ENCODE measurements at places on chromosomes 13 and 19. TPM values are rescaled to one million over a fixed set of nuclear protein-coding genes. Genes with fewer than 3 reads are reported as not detected.

Gene ZNF549
- not detected for total RNA-seq

DNA sequence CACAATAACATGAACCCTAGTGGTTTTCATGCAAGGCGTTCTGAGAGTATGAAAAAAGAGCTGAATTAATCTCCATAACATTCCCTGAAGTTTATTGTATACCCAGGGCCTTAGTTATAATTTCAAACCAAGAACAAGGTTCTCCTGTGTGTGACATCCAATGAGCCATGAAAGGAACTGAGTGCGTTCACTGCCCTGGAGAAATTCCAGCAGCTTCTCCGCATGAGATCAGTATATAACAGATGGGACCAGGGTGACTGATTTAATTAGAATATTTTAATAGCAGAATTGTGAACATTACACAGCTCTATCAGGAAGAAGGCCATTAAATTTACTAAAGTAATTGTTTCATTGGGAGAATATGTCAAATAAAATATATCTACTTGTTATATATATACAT is 1190.5 kb upstream of the SLC10A2 start:
- no peak for DNase-seq
- no peak overlapping the region for H3K4me3 ChIP-seq
- H3K27me3 ChIP-seq, result no peaks in the 10 kb centered on the region
- no peaks in the 10 kb centered on the region for H3K36me3 ChIP-seq
- H3K27ac ChIP-seq, result no peak overlapping the region
- no peaks in the 10 kb centered on the region for H3K4me1 ChIP-seq

DNA sequence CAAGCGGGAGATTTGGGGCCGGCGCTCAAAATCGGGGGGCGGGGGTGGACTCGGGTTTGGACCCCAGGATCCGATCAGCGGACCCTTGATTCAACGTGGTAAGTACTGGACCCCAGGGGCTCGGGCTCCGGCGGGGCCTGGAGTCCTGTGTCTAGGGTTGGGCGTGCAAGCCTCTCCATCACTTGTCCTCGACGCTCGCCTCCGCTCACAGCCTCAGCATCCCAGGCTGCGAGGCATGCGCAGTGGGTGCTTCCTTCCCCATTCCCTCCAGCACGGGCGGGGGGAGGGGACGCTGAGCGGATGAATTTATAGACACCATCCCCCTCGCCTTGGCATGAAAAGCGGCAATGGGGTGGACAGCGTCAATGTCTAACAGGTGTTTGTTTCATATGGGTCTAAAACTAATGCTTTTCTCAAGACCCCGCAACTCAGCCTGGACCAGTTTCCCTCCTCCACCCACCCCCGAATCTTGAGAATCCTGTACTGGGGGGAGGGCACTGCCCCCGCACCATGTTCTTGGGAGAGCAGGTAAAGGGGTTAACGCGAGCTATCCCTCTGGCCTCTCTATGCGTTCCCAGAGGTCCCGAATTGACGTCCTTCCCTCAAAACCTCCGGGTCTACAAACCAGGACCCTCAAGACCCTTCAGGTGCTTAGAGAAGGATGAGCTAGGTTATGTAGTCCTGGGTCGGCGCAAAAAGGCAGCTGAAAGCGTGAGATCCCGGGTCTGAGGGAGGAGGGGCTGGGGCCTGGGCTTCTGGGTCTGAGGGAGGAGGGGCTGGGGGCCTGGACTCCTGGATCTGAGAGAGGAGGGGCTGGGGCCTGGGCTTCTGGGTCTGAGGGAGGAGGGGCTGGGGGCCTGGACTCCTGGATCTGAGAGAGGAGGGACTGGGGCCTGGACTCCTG is 579 bp downstream of the CPT1C start:
- no peak overlapping the region for H3K4me3 ChIP-seq
- no peaks in the 10 kb centered on the region for H3K27me3 ChIP-seq
- no peak for DNase-seq
- no peak overlapping the region for H3K27ac ChIP-seq

DNA sequence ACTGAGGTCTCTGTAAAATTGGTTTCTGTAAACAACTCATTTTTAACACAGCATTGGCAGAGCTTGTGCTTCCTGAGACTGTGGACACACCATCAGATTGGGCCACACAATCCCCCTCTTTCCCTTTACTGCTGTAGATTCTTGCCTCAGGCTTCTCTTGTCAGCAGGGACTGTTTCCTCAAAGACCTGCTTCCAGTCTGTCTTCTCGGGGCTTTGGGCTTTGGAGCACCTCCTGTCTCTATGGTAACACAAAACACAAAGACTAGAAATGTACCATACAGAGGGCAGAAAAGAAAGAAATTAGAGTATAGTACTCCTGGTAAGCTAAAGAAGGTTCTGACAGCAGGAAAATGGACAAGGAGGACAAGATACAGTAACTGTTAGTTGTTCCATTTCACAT is 484.5 kb downstream of the DIAPH3 start:
- no peak overlapping the region for H3K27ac ChIP-seq
- no peaks in the 10 kb centered on the region for H3K27me3 ChIP-seq
- no peak for DNase-seq
- no peaks in the 10 kb centered on the region for H3K36me3 ChIP-seq

GRCh38 chr13:50586414-50587083 is 256.9 kb downstream of the DLEU7 start:
- no peaks in the 10 kb centered on the region for H3K36me3 ChIP-seq
- H3K27ac ChIP-seq, result no peak overlapping the region
- no peak overlapping the region for H3K4me3 ChIP-seq
- H3K4me1 ChIP-seq, result peaks cover 7% of the 10 kb centered on the region
- H3K27me3 ChIP-seq, result no peaks in the 10 kb centered on the region

Gene MAST1
- 3.1 TPM for total RNA-seq

DNA sequence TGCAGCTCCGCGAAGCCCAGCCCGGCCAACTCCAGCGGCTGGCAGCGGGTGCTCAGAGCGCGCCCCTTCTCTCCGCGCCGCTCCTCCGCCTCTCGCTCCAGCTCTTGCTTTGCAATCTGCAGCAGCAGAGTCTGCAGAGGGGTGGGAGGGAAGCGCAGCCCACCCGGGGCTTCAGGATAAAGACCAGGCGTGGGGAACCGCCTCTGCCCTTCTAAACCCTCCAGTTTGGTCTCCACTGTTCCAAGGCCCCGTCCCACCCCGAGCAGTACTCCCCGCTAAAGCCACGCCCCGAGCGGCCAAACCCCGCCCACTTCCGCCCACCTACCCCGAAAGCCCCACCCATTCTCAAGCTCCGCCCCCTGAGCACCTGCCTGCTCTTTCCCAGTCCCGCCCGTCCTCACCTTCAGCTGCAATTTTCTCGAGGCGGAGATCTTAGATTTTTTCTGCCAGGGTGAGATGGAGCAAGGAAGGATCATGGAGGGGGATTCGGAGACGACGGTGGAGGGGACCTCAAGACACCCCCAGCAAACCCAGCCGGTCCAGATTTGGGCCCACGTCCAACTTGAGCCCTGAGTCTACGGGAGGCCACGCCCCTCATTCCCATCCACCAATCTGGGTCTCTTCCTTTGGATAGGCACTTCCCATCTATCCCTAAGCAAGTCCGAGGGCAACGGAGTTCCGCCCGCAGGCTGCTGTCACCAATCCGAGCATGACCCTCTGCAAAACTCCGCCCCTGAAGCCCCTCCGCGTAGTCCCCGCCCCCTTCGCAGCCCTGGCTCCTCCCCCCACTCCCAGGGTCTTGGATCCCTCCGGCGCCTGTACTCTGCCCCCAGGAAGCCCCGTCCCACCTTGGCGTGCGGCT is 1.1 kb downstream of the TNNI3 start:
- no peaks in the 10 kb centered on the region for H3K27me3 ChIP-seq
- H3K4me3 ChIP-seq, result peak overlapping the region; percentile 71
- H3K4me1 ChIP-seq, result peaks cover 8% of the 10 kb centered on the region
- peak overlapping the region; percentile 62 for H3K27ac ChIP-seq
- H3K36me3 ChIP-seq, result no peaks in the 10 kb centered on the region
- DNase-seq, result peak; percentile 54
